ENCODE measurements at places on chromosomes 7 and 10.

- DNase-seq, result no peak
Observed at GRCh38 chr7:131471250-131472004, 85.0 kb downstream of the PODXL start.

DNA sequence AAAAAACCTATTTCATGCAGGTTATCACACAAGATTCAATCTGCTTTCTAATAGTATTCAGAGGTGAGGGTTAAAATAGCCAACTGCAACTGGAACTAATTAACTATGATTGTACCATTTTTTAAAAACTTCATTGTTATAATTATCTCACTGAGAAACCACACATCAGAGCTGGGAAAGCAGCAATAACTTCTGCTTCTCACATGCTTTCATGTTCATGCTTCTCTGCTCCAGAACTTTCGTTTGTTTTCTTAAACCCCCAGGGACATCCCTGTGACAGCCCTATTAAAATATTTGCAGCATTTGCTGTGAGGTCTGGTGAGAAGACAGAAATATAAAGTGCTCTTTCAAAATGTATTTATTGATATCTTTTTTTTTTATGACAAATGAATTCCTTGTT lies 389.0 kb upstream of the SORCS1 start:
- no peak for DNase-seq

- DNase-seq, result no peak
Observed at GRCh38 chr10:97095701-97096260, 90.0 kb downstream of the SLIT1 start.

- no peak for DNase-seq
Observed at GRCh38 chr10:32786968-32787367, 171.1 kb downstream of the ITGB1 start.

DNA sequence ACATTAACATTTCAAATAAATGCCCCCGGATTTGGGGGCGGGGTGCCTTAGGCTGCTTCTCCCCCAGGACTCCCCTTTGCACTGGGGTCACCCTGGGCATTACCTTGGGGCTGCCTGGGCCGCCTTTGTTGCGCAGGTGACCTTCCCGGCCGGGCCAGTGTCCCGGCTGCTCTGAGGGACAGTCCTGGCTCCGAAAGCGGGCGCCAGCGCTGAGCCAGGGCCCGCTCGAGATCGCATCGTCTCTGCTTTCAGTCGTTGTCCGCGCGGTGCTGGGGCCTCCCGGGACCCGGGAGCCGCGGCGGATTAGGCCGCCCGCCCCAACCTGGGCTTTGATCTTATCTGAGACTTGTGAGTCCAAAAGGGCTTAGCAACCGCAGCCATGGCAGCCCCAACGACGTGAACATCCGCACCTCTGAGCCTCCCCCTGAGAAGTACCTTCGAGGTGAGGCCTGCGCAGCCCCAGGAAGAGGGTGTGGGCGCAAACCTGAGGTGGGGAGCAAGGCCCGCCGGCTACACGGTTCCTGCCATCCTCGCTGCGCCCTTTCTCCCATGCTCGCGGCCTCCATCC lies 14.8 kb upstream of the WAPL start:
- DNase-seq, result peak; percentile 59

DNA sequence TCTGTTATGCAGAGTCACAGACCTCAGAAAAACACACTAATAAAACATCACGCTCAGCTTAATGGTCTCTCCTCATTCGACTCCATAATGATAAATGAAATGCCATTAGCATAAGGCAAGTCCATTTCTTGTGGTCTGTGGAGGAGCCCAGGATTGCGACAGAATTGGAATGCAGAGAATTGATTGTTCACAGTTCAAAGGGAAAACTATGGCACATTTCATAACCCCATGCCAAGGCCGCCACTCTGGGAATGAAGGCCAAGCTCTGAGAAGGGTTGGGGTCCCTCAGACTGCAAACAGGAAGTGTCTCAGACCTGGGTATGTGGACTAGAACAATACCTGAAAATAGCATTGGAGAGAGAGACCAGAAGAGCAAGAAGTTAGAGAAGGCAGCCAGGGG lies 398.9 kb downstream of the ADRA2A start:
- no peak for DNase-seq

GRCh38 chr7:108270385-108271015 lies 140.3 kb upstream of the LAMB4 start:
- no peak for DNase-seq

DNA sequence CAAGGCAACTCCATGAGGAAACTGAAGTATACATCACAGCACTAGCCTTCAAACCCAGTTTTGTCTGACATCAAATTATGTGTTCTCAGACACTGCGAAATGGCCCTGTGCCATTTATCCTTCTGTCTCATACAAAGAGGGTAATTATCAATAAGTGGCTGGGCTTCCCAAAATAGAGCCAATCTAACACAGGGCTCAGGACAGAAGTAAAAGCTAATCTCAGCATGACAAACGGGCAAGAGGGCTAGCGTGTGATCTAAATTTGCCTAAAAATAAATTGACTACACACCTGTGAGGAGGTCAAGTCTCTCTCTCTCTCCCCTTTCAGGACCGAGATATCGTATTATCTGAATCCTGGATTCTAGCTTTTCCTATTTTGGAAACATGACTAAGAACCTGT lies 67.2 kb downstream of the DGKB start:
- no peak for DNase-seq

GRCh38 chr10:14233566-14233965 lies 97.2 kb downstream of the FRMD4A start:
- DNase-seq, result no peak

DNA sequence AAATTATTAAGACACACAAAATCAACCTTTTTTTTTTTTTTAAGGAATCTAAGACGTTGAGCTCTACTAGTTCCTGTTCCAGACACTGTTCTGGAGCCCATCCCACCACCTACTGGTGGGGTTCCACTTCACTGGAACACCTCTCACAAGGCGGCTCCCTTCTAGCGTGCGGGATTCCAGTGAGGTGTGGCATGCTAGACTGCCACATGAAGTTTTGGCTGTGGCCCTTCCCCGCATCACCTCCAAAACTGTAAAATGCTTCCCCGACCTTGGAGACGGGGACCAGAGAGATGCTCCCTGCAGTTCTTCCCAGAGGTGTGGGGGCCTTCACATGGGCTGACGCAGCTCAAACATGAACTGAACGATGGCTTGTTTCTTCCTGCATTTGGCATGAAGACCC lies 12.6 kb downstream of the FAM53B start:
- no peak for DNase-seq

GRCh38 chr7:91565499-91566401 lies 301.5 kb downstream of the FZD1 start:
- no peak for DNase-seq

DNA sequence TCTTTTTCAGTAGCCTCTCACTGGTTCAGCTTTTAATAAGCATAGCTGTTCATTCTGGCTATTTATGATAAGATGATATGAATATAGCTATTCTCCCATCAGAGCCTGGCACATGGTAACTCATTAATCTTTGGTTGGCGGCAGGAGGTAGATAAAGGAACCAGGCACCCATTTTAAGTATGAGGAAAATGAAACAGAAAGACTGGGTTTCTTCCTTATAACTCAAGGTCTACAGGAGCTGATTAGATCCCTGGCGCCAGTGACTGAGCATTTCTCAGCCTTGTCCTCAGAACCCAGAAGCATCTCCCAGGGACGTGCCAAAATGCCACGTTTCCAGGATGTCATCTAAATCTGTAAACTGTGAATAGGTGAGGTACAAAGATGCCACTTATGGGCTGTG lies 141.9 kb downstream of the TCF7L2 start:
- DNase-seq, result no peak

- DNase-seq, result peak; percentile 45
Observed at GRCh38 chr10:127243490-127244272, 47.3 kb upstream of the INSYN2A start.

GRCh38 chr10:103679096-103679790 lies 176.1 kb downstream of the SH3PXD2A start:
- DNase-seq, result peak; percentile 18

GRCh38 chr7:77413128-77413527 lies 3.0 kb downstream of the GSAP start:
- no peak for DNase-seq

DNA sequence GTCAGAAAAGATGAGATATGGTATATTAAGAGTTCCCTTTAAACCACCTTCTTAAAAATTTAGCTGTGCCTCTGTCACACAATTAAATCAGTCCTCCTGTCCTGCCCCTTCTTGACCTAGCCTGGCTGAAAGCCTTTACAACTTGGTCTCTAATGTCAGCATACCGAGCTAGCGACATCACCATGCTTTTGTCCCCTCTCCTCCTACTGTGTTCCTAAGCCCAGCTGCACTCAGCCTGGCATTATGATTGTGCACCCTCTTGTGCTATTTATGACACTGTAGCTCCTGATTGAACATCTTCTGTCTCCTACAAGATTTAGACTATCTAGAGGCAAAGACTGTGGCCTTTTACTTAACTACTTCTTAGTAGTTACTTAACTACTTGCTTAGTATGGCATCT lies 29.2 kb downstream of the TDRD1 start:
- DNase-seq, result no peak

- DNase-seq, result no peak
Observed at GRCh38 chr10:36606234-36606839, 519.1 kb upstream of the ANKRD30A start.

GRCh38 chr10:88065383-88066049 lies 202.1 kb downstream of the PTEN start:
- peak; percentile 64 for DNase-seq

GRCh38 chr7:152865011-152865410 lies 105.5 kb downstream of the ACTR3B start:
- DNase-seq, result no peak

GRCh38 chr10:127123626-127124025 lies 72.8 kb downstream of the INSYN2A start:
- no peak for DNase-seq

- no peak for DNase-seq
Observed at GRCh38 chr10:15378569-15378968, 7.5 kb upstream of the FAM171A1 start.

GRCh38 chr7:23470330-23471105 lies at the start of gene IGF2BP3:
TSS of gene IGF2BP3 (minus strand) at chr7:23470491. CDS start at chr7:23470110, 381 bp downstream.
- DNase-seq, result peak; percentile 44

Data from activated CD4-positive, alpha-beta memory T cell treated with anti-CD3 and anti-CD28 coated beads for 36 hours (primary cell).